Amniotic stem cell (primary cell): ENCODE measurements at places on chromosomes 4 and X.
A peak's percentile ranks its signal among the peaks of the same experiment; 100 is the strongest.

DNA sequence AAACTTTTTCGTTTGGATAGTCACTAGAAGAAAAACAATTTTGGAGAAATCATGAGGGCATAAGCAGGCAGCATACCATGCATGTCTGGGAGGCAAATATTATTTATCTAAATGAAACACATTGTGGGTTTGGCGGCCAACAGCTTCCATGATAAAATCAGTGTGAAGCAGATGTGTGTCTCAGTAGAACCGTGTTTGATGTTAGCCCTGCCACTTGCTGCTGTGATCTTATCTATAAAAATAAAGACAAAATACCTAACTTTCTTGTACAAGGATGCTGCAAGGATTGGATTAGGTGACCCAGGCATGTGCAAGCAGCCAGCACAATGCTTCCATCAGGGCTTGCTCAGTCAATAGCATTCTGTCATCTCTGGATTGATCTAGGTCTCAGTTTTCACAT, 341.4 kb downstream of the PACRGL start:
- no peak for DNase-seq

- no peak for DNase-seq
These were observed 181.5 kb downstream of the ZIC3 start for GRCh38 chrX:137747244-137748043.

- no peak for DNase-seq
These were observed 9.4 kb upstream of the PAK3 start for GRCh38 chrX:111086591-111087006.

DNA sequence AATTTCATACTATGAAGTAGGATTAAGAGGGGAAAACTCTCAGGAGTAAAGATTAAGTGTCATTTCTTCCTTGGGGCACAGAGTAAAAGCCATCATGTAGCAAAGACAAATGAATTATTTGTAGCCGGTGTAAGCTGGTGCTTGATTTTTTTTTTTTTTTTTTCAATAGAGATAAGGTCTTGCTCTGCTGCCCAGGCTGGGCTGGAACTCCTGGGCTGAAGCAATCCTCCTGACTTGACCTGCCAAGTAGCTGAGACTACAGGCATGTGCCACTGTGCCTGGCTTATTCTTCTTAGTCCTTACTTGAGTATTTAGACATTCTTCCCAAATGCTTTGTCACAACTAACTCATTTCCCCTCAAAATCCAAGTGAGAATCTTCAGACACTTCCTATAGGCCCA, 125.7 kb downstream of the STOX2 start:
- DNase-seq, result no peak

DNA sequence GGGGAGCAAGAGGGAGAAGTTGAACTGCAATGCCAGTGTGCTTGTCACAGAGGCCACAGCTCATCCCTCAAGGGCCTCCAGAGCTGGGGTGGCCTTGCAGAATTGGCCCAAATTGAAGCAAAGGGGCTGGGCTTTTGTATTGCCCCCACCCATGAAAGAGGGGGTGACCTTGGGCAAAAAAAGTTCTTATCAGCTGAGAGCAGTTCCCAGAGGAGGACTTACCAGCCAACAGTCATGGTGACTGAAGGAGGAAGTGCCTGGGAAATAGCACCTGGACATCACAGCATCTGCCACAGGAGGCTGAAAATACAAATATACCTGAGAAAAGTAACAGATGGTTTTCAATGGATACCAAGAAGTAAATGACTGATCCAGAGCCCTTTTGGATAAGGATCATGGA, 262.4 kb downstream of the MID1IP1 start:
- no peak for DNase-seq

DNA sequence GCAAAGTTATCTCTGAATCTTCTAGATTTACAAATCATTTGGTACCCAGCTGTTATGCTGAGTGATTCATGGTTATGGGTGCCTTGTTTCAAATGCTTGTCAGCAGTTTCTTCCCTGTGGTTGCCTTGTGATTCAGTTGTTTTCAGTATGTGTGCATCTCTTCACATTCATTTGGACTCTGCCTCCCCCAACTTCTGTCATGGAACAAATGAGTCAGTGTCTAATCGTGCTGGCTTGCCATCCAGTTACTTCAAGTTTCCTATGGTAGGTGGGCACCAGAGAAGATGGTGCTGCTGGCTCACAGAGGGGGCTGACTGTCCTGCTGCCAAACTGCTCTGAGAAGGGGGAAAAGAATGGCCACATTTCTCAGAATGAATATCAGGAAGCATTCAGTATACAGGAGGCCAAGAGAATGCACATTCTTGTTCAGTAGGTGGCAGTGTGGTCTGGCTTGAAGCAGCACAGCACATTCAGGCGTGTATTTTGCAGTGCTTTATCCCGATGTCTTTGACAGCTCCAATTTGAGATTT, 260.9 kb downstream of the GLUD2 start:
- DNase-seq, result no peak

DNA sequence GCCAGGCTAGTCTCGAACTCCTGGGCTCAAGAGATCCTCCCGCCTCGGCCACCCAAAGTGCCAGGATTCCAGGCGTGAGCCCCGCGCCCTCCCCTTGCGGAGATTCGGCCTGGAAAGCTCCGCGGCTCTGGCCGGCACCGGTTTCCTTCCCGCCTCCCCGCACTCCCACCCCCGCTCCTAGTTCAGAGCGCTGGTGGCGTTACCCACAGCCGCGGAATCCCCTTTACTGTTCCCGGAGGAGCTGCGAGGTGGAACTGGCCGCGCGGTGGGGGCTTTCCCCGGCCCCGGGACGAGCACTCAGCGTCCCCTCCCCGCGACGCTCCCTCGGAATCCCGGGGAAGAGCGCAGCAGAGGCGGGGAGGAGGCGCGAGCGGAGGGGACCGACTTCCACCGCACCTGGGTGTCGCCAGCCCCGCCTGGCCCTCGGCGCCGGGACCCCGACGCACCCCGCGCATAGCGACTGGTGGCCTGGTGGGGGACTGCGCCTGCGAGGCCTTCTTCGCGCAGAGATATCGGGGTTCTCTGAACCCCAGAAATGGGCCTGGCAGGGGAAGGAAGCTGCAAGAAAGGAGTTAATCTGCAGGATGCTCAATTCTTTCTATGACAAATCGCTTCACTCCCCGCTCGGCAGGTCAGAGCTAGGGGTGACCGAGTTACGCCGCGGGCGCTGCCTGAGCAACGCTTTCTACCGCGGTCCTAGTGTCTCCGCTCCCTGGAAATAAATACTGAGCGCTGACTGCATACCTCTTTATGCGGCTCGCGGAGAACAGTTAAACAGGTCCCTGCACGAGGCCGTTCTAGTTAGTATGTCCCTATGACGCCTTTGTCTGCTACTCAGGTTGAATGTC, 14.6 kb upstream of the SLC25A4 start:
- no peak for DNase-seq

DNA sequence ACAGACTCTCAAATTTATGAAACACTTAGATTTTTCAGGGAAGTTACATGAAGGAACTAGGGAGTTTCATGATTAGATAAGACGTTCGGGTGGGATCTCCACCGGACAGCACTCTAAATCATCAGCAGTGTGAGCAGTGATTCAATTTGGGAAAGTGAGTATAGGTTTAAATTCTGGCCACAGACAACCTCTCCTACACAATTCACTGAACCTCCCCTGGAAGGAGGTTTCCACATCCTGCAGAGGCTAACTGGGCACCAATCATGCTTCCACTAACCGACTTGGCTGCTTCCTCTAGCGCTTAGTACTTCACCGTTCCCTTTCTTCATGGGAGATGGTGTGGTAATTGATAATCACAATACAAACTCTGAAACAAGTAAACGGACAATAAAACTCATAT, 5.6 kb downstream of the CXCL9 start:
- no peak for DNase-seq

GRCh38 chr4:123093236-123093635, 170.8 kb upstream of the NUDT6 start:
- no peak for DNase-seq

DNA sequence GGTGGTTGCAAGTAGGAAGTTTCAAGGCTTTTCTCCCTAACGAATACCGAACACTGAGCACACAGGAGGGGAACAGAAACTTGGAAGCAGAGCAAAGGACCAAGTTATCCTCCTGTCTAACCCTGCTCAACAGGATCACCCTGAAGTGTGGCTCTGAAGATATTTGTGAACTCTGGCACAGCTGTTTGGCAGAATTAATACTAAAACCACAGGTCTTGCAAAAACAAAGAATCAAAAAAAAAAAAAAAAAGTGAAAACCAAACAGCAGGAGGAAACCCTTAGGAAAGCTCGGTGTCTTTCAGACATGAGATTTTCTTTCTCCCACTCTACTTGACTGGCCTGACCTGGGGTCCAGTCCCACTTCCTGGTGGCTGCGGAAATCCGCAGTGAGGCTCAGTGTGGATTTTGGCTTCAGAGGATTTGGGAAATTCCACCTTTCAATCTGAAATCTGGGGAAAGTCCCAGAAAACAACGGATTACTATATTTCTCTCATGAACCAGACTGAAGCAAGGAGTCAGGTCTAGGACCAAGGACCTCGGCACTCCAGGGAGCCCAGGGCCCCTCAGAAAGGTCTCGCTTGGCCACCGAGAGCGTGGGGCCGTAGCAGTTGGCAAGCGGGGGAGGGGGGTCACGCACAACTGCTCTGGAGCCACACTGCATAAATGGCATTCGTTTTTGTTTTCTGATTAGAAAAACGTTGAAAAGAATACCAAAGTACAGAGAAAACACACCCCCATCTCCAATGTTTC, 867 bp downstream of the TIFA start:
- DNase-seq, result no peak

DNA sequence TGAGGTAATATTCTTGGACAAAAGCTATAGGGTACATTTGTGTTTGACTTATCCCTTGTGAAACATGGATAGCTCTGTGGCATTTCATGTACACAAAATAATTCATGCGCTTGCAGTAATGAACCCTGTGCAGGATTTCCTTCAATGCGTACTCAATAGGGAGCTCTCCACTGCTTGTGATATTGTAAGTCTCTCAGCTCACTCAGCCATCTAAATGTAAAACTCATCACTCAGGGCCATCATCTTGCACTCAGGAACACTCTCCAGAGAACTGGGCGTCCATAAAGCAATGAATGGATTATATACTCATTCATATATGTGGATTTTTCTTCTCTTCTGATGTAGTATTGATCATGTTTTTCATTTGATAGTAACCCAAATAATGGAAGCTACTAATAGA, 288.1 kb downstream of the DCTD start:
- DNase-seq, result no peak

DNA sequence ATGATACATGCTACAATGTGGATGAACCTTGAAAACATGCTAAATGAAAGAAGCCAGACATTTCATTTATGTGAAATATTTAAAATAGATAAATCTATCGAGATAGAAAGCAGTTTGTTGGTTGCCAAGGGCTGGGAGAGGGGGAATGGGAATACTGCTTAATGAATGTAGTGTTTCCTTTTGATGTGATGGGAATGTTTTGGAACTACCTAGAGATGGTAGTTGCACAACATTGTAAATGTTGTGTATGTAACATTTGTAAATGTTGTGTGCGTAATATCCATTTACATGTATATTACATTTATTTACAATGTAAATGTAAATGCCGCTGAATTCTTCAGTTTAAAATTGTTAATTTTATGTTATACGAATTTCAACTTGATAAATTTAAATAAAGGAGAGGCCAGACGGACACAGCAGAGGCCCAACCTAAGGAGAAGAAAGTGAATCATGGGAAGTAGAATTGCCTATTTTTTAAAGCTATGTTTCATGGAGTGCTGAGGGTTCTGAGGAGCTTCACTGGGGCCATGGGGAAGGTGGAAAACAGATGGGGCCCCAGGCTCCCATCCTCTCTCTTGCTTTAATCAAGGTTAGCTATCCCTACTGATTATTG, 60.0 kb upstream of the TEX13D start:
- DNase-seq, result no peak

DNA sequence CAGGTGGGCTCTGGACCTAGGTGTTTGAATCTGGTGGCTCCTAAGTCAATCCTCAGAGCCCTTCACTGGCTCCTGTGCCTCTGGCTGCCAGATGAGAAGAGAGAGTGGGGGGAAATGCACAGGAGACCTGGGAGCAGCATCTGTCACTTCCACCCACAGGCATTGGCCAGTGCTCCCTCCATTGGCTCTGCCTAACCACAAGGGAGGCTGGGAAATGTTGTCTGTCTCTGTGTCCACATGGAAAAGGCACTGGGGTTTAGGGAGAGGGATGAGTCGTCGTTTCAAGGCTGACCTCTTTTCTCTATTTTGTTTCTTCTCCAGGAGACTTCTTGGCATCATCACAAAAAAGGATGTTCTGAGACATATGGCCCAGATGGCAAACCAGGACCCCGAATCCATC, 76.4 kb downstream of the CLCN4 start:
- no peak for DNase-seq

GRCh38 chr4:103144926-103145325, 45.3 kb upstream of the BDH2 start:
- no peak for DNase-seq

DNA sequence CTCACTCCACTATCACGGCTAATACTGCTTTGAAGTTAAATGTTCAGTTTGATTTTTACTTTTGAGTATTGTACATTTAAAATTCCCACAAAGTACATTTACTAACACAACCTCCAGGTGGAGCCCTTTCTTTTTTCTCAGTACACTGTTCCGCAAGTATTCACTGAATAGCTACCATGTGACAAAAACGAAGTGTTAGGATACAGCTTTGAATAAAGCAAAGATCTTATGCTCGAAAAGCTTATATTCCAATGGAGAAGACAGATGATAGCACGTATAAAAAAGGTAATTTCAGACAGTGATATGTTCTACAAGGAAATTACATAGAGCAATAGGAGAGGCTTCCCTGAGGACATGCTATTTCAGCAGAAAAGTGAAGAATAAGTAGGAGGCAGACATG, 60.7 kb upstream of the ABCG2 start:
- peak; percentile 3 for DNase-seq

DNA sequence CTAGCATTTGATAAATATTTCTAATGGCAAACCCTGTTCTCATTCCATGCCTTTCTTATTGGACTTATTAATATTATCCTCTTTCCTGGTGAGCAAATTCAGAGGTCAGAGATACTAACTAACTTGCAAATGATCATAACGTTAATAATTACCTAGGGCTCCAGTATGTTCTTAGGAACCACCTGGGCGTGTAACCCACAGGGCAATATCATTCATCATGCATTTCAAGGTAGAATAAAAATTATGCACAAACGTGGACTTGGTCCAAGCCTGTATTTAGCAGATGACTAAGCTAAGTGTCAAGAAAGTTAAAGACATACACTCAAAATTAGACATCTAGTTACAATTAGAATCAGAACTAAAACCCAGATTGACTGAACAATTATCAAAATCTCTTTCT, 850.1 kb downstream of the TRIML1 start:
- DNase-seq, result no peak

DNA sequence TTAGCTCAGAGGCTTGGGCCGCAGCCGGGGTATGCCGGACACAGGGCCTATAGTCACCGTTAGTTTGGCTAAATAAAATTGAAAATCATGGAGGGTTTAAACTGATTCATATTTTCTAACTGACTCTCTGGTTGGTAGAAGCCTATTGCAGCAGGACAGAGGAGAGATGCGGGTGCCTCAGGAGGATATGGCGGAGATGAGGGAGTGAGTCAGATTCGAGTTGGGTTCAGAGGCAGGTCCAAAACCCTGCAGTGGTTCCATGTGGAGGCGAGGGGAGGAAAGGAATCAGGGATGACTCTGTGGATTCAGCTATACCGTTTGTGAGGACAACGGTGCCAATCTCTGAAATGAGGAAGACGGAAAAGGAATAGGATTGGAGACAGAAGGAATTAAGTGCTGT, 176.6 kb downstream of the PALLD start:
- no peak for DNase-seq

GRCh38 chrX:39245024-39245423, 443.8 kb downstream of the MID1IP1 start:
- no peak for DNase-seq

- DNase-seq, result no peak
These were observed 16.0 kb upstream of the SH3TC1 start for GRCh38 chr4:8182858-8183725.

- no peak for DNase-seq
These were observed 19.1 kb downstream of the PRIMPOL start for GRCh38 chr4:184668511-184669114.
